ENCODE measurements at places on chromosomes 13 and 19. TPM values are rescaled to one million over a fixed set of nuclear protein-coding genes. Genes with fewer than 3 reads are reported as not detected.

DNA sequence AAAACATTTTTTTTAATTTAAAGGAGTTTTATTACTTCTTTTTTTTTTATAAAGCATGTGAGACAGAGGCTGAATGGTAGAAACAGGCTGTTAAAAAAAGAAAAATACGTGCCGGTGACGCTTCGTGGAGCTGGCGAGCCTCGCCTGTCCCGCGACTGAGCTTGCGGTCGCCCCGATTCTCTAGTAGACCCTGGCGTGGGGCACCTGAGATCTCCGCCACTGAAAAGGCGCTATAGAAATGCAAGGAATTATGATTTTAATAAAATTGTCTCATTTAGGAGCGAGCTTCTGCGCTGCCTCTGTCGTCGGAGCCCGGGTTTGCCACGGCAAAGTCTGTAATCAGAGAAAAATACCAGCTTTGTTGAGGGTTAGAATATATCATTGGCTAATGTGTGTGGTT lies 18.4 kb downstream of the NFIX start:
- DNase-seq = no peak

- no peak for DNase-seq
Measured at GRCh38 chr19:33421368-33421767, 47.9 kb downstream of the CEBPG start.

- DNase-seq = no peak
Measured at GRCh38 chr13:52414051-52414450, 8.1 kb upstream of the THSD1 start.

GRCh38 chr13:43088093-43088511 lies 64.7 kb downstream of the DNAJC15 start:
- DNase-seq = no peak

- no peak for DNase-seq
Measured at GRCh38 chr13:114012141-114012540, 38.3 kb upstream of the C13orf46 start.

- DNase-seq = no peak
Measured at GRCh38 chr19:6828698-6829633, 56.5 kb downstream of the VAV1 start.

The KLK15 gene
- 0.26 TPM for total RNA-seq

DNA sequence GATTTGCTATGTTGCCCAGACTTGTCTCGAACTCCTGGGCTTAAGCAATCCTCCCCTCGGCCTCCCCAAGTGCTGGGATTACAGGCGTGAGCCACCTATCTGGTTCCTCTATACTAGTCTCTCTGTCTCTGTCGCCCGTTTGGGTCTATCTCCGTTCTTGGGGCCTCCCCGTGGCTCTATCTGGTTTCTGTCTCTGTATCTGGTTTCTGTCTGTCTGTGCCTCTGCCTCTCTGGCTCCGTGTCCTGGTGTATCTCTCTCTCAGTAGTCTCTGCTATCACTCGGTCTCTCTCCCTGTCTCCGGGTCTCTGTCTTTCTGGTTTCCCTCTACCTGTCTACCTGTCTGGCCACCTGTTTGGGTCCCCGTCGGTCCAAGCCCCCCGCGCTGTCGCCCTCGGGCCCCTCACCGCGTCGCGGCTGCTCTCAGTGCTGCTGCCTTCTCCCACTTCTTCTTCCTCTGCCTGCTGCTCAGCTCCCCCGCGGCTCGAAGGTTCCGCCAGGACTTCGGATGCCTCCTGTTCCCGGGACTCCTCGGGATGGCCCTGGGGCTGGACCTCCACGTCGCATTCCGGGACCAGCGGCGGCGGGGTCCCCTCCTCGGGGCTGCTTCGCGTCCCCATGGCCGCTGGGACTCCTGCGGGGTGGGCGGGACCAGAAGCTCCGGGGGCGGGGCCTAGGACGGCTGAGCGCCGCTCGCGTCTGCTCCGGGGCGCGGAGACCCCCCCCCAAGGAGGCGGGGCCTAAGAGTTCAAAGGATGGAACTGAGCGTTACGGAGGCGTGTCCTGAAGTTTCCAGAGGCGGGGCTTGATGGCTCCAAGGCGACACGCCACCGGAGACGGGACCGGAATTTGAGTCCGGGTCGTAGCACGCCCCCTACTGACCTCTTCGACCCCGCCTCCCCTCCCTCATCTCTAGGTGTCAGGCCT lies 783 bp downstream of the PHLDB3 start:
- peak; percentile 95 for DNase-seq

DNA sequence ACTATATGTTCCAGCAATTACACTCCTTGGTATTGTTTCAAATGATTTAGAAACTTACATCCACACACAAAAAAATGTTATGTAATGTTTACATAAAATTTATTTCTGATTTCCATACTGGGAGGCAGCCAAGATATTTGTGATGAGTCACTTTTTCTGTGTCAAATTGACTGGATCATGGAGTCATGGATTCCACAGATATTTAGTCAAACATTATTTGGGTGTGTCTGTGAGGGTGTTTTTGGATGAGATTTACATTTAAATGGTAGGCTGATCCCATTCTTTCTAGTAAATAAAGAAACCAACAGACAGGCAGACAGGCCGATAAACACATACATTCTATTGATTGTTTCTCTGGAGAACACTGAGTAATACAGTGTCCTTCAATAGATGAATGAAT lies 562.8 kb downstream of the SLITRK6 start:
- DNase-seq = no peak

The ENOX1 gene
- total RNA-seq = 7.5 TPM
